ENCODE measurements at places on chromosomes 16 and 17.

DNA sequence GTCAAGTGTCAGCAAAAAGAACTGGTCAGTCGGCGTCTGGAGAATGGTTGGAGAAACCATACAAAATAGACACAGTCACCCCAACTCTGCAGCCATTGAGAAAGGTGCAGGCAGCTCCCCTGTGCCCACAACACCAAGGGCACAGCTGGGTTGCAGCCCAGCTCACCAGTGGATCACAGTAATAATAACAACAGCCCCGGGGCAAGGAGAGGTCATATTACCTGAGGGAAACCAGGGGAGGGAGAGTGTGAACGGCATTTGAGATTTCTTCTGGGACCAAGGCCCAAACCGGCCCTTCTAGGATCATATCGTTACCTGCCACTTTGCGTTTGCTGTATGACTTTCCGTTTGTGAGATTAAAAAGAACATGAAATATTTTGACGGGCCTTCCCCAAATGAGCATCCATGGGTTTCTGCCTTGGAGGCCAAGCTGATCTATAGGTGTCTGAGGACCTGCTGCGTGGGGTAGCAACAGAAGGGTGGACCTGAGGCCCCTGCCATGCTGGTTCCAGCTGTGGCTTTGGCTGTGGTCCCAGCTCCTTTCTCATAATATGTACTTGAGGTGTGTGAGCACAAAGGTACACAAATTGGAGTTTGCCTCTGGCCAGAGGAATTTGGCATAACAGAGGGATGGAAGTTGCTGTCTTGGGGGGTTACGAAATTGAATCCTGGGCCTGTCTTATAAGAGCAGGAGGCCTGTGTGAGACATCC lies 154.6 kb downstream of the CMIP start:
- ATAC-seq, result no peak

DNA sequence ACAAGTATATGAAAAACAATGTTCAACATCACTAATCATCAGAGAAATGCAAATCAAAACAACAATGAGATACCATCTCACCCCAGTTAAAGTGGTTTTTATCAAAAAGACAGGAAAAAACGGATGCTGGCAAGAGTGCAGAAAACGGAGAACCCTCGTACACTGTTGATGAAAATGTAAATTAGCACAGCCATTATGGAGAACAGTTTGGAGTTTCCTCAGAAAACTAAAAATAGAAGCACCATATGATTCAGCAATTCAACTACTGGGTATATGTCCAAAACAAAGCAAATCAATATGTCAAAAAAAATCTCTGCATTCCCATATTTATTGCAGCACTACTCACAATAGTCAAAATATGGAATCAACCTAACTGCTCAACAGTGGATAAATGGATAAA lies 50.1 kb upstream of the CES5A start:
- no peak for ATAC-seq

DNA sequence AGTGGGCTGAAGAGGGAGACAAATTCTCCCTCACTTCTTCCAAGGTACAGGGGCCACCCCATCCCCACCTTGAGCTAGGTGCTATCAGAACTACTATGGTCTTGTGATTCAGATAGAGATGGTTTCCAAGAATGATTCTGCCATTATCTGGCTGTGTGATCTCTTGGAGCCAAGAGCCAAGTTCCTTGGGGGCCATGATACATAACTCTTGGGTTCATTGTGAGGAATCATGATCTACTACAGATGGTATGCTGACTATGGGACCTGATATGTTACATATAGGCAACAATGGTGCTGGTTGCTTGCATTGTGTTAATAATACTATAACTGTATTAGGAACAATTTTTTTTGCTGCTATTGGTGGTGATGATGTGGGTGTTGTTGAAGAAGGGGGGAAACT lies 45.7 kb downstream of the DYNLRB2 start:
- no peak for ATAC-seq

DNA sequence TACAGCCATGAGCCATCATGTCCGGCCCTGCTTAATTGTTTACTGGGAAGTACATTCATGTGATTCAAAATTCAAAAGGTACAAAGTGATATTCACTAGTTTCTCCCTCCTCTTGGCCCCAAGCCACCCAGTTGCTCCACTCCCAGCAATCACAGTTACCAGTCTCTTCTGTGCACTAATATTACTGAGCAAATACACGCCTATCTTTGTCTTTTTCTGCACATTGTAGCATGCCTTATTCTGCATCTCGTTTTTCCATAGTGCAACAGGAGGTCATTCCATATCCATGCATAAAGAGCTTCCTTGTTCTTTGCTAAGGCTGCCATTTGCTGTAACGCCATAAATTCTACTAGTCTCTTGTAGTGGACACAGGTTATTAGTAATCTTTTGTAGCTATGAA lies 2.2 kb upstream of the ALOX15 start:
- ATAC-seq, result no peak

DNA sequence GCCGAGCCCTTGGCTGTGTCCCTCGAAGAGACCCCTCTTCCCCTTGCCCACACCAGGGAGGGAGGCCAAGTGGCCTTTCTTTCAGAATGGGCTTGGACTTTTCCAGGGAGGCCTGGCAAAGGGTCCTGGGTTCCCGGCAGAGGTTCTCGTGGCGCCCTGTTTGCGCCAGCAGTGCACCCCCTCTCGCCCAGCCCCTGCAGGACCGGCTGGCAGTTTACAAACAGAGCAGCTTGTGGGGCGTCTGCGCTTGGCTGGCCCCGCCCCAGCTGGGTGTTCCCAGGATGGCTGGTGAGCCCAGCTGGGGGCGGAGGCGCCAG lies 137.8 kb upstream of the CIBAR2 start:
- ATAC-seq, result no peak

DNA sequence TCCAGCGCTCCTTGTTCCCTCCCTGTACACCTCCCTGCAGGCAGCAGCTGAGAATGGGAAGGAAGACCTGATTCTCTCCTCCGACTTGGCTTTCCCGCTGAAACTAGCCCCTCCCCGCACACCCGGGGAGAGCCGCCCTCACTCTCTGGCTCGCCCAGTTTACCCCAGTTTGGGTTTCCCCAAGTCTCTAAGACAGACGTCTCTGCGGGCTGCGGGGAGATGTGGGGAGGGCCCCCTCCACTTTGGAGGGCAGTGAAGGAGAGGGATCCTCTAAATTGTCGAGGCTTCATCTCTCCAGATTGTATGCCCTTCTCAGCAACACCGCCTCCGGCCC lies 797 bp downstream of the GRB7 start:
- no peak for ATAC-seq

GRCh38 chr17:51813140-51813783 lies 345.3 kb downstream of the CA10 start:
- ATAC-seq, result no peak

GRCh38 chr17:63837480-63837879 lies 5.0 kb downstream of the SMARCD2 start:
- no peak for ATAC-seq

GRCh38 chr17:47995241-47995935 lies 24.5 kb downstream of the CDK5RAP3 start:
- no peak for ATAC-seq

GRCh38 chr17:33375103-33375502 lies 82.0 kb upstream of the ASIC2 start:
- no peak for ATAC-seq

DNA sequence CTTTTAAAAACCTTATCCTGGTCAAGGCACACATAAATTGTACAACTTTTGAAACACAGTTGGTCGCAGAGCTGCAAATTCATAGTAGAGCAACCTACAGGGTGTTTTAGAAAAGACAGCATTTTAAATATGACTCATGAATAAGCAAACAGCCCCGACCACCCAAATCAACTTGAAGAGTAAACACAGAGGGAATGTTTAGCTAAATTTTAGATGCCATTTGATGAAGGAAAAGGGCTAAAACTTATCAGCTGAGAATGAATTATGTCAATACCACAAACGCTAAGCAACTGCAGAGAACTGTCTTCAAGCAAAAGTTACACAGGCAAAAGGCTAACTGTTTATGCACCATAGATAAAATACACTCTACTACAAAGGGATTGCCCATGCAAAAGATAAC lies 427.5 kb upstream of the PSMD7 start:
- ATAC-seq, result no peak

- no peak for ATAC-seq
Observed at GRCh38 chr16:22194707-22195444, 11.2 kb upstream of the EEF2K start.

DNA sequence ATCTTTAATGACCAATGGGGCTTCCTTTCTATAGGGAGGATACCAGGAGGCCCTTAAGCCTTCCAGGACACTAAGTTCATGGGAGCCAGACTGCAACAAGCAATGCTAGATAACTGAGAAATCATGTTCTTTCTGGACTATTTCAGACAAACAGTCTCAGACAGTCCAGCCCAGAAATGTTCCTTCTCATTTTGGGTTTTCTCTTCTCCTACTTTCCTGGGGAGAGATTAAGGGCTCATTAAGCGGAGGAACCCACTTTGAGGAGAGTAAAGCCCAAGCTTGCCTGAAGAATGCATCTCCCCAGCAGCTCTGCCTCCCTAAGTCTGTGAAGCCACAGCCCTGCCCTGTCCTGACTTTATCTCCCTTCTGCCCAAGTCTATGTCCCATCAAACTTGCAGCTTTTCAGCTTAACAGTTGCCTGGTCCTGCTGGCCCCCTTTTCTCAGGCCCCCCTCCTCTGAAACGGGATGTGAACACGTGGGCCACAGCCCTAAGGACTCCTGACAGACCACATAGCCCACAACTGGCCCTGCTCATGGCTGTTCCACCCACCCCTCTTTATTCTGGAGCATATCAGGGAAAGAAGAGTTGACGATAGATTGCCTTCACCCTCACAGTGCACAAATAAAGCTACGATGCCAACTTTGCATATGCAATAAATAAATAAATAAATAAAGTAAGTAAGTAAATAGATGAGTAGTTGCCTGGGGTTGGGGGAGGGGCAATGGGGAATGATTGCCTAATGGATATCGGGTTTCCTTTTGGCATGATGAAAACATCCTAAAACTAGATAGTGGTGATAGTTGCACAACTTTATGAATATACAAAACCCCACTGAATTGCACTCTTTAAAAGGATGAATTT lies 111.0 kb downstream of the N4BP1 start:
- ATAC-seq, result peak; percentile 16

- peak; percentile 46 for ATAC-seq
Observed at GRCh38 chr17:5122586-5123342, 6.9 kb downstream of the USP6 start.

DNA sequence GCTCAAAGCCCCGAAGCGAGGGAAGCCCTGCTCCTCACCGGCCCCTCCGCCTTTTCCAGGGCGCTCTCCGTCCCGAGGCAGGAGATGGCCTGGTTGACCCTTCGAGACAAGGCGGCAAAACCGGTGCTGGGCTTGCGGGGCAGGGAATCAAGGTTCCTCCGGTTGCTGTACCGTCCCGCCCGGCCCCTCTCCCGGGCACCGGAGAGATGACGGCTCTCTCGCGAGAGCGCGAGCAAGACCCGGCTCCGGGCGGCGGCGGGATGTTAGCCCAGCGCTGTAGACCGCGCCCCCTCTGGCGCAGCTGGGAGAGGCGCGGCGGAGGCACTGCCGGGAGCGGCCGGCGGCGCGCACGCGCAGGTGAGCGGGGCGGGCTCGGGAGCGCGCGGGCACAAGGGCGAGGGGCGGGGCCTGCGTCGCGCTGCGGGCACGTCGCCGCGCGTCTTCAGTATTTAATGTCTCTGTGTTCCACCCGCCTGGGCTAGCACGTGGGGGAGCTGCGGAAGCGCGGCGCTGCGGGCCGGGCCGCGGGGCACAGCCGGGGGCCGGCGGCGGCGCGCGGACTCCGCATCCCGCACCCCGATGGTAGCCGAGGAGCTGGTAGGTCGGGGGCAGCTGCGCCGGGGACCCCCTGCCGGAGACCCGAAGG lies at the start of gene AKAP1:
AKAP1 (plus strand) TSS at position 445 of the 646 bp plus-strand sequence. CDS start 20,219 bp downstream, outside the sequence.
- peak; percentile 94 for ATAC-seq

DNA sequence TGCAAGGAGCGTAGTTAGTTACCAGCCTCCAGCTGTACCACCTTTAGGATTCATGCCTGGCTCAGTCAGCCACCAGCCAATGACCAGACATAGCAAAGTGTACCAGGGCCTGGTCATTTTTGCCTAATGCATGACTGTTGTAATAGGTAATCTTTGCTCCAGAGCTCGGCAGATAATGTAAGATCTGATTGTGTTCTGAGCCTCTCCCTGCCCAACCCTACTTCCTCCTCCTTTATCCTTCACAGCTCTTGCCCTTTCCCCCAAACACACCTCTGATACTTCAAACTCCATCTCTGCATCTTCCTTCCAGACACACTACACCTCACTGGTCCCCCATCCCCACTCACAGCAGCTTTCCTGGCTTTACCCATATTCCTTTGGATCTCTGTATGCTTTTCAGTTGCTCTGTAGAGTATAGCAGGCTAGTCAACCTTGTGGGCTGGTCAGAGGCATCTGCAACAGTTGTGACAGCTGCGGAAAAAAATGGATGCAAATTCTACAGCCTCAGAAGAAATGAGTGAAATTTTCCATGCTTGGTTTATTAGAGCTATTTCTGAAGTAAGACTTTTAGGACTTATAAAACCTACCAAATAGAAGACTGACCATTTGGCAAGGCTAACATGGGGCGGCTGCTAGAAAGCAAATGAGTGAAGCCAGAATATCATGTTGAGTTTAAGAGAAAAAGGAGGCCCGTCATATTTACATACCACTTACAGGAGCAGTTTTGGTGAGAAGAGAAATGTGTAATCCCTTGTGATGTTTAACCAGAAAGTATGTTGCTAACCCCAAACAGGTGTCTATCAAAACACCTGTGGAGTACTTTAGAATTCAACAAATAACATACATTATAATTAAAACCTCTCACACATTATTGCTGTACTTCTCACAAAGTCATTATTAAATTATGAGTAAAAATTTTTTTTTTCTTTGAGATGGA lies 19.9 kb upstream of the C16orf87 start:
- no peak for ATAC-seq

- ATAC-seq, result no peak
Observed at GRCh38 chr17:325270-326009, 27.2 kb downstream of the RPH3AL start.

- ATAC-seq, result no peak
Observed at GRCh38 chr17:75587675-75588595, at the start of gene MYO15B. TSS of gene MYO15B (plus strand) at chr17:75587800. CDS start at chr17:75588058, 258 bp downstream.

- no peak for ATAC-seq
Observed at GRCh38 chr17:81246679-81247338, 7.7 kb downstream of the NDUFAF8 start.

DNA sequence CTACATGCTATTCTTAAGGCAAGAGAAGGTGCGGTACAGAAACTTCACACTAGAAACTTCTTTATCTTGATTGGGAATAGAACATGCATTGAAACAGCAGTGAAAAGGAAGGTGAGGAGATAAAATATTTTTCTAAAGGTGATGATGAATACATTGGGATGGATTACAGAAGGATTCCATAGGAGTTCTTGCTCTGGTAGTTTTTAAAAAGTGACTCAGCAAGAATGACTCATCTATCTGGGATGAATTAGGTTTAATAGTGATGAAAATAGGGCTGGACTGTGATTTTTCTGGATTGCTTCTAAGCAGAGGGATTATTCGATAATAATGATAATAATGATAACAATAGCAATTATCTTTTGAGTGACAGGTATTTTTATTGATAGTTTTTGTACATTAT lies 65.6 kb upstream of the HS3ST4 start:
- no peak for ATAC-seq

GRCh38 chr16:66489818-66490217 lies 60.1 kb downstream of the TK2 start:
- no peak for ATAC-seq

GRCh38 chr16:30187971-30188561 lies 4.7 kb downstream of the CORO1A start:
- no peak for ATAC-seq

- ATAC-seq, result no peak
Observed at GRCh38 chr17:75500419-75501216, 14.7 kb downstream of the CASKIN2 start.

- no peak for ATAC-seq
Observed at GRCh38 chr16:61500851-61501250, 535.4 kb downstream of the CDH8 start.
